CMK (cell line): ENCODE measurements at places on chromosomes 5 and 9.

DNA sequence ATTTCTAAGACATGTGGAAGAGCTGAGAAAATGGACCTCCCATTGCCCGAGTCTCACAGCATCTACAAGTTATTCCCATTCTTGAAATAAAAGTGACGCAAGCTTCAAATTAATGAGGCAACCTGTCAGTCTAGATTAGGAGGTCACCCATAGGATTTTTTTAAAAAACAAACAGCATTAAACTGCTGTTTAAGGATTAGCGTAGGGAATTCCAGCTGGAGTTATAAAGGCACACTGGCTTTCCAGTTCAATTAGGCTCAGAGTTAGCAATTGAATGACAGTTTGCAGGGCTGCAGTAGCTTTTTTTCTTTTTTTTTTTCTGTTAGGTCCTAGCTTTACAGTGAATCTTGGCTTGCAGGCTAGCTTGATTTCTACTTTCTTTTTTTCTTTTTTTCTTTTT, 16.2 kb downstream of the PRKACG start:
- no peak for DNase-seq

- no peak for DNase-seq
These were observed 213.1 kb upstream of the ACO1 start for GRCh38 chr9:32171339-32171738.

DNA sequence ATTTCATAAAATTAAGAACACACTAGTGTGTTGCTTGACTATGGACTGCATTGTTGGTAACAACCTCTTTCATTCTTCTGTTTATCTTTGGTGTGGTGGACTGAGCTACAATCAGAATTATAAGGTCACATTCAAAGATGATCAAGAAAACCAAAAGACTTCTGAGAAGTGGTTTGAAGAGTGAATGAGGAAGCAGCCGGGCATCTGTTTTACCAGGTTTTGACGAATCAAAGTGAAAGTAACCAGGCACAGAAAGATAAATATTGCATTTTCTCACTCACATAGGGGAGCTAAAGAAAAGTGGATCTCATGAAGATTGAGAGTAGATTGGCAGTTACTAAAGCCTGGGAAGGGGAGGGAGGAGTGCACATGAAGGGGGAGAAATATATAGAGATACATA, 589.1 kb downstream of the ZNF608 start:
- no peak for DNase-seq

DNA sequence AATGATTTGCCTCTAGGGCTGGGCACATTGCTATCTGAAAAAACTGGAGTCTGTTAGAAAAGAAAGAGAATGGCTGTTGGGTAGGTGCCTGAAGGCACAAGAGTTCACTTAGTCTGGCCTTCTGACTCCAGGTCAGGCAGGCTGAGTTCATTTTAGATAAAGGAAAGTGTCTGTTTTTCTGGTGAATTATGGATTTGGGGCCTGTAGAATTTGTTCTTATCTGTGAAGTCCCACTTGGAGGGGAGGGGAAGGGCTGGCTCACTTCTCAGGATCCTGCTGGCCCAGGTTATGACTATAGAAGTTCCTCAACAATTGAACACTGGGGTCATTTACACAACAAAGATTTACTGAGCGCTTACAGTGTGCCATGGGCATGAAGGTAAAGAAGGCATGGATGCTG, 11.5 kb upstream of the SEPTIN8 start:
- no peak for DNase-seq

DNA sequence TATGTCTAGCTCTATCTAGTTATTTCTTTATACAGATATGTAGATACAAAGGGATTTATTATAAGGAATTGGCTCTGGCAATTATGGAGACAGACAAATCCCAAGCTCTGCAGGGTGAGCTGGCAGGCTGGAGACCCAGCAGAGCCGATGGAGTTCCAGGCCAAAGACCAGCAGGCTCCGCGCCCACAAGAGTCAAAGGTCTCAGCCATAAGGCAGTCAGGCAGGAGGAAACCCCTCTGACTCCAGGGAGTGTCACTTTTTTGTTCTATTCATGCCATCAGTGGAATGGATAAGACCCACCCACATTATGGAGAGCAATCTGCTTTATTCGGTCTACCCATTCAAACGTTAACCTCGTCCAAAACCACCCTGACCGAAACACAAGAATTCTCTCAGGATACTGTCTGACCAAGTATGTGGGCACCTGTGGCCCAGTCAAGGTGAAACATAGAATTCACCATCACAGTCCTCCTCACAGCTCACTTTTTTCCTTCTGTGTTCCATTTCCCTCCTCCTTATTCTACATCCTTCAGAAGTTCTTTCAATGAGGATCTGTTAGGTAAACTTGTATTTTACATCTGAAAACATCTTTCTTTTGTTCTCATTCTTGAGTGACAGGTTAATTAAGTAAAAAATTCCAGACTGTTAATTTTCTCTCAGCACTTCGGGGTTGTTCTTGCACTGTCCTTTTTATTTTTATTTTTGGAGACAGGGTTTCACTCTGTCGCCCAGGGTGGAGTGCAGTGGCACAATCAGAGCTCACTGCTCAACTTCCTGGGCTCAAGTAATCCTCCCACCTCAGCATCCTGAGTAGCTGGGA, 21.2 kb downstream of the RNF130 start:
- no peak for DNase-seq

- no peak for DNase-seq
These were observed 29.5 kb downstream of the S1PR3 start for GRCh38 chr9:89020754-89021153.

DNA sequence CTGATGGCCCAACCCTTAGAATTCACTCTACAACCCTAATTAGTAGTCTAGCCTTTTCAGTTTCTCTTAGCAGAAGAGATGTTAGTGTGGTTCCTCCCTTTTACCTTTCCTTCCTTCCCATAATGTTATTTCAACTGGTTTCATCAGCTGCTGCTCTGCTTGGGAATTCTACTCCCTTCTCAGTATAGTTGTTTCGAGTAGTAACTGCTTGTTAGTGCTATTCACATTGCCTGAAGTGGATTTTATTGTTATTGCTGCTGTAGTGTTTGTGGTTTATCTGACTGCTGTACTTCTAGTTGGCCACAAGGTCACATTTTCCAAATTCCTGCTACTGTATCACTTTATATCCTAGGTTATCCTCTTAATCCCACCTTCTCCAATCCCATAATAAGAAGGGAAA, 29.7 kb downstream of the SMIM15 start:
- no peak for DNase-seq

DNA sequence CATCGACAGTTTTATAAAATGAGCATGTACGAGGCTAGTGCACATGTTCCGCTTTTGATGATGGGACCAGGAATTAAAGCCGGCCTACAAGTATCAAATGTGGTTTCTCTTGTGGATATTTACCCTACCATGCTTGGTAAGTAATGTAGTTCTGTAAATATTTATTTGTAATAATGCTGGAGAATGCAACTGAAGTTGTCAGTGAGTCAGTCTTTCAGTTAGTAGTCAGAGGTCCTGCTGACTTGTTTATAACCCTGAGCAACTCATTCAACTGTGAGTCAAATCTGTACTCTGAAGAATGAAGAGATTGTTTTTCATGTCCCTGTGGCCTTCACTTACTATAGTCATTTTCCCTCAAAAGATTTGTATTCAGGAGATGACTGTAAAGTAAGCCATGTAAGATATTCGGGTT, 28.4 kb upstream of the GPR150 start:
- DNase-seq, result no peak

- DNase-seq, result no peak
These were observed 53.5 kb downstream of the RGS3 start for GRCh38 chr9:113516840-113517577.

- DNase-seq, result no peak
These were observed 25.4 kb upstream of the EXOC3 start for GRCh38 chr5:417301-418161.

- DNase-seq, result no peak
These were observed 13.0 kb upstream of the CEP120 start for GRCh38 chr5:123436201-123436600.

GRCh38 chr5:162187371-162187770, 119.8 kb downstream of the GABRG2 start:
- DNase-seq, result no peak

DNA sequence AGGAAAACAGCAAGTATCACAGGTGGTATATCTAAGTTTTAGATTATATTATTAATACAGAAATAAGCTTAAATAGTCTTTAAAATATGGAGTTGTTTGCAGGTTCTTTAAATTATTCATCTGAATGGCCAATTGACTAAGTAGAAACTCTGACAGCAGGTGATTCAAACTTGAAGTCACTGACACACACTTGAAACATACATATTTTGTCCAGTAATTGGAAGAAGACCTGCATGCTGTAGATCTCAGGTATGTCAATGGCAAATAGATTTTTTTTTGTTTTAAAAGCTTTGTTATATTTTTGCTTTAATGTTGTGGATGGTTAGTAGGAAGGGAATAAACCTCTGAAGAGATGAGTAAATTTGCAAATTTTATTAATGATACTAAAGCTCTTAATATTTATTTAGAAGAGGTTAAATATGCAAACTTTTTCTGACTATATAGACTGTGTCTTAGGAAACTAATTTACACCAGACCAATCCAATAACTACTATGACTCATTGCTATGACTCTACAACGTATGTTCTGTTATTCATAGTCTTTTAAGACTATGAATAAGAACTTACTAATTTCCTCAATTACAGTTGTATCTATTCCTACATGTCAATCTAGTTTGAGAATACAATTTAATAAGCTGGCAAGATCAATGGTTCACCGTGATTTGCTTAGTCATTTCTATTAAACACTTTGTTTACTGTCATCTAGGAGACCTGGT, 53.9 kb upstream of the RORB start:
- no peak for DNase-seq

- no peak for DNase-seq
These were observed 639.2 kb downstream of the NR2F1-AS1 start for GRCh38 chr5:92941806-92942205.

GRCh38 chr9:70136632-70137031, 93.0 kb downstream of the MAMDC2 start:
- DNase-seq, result no peak

DNA sequence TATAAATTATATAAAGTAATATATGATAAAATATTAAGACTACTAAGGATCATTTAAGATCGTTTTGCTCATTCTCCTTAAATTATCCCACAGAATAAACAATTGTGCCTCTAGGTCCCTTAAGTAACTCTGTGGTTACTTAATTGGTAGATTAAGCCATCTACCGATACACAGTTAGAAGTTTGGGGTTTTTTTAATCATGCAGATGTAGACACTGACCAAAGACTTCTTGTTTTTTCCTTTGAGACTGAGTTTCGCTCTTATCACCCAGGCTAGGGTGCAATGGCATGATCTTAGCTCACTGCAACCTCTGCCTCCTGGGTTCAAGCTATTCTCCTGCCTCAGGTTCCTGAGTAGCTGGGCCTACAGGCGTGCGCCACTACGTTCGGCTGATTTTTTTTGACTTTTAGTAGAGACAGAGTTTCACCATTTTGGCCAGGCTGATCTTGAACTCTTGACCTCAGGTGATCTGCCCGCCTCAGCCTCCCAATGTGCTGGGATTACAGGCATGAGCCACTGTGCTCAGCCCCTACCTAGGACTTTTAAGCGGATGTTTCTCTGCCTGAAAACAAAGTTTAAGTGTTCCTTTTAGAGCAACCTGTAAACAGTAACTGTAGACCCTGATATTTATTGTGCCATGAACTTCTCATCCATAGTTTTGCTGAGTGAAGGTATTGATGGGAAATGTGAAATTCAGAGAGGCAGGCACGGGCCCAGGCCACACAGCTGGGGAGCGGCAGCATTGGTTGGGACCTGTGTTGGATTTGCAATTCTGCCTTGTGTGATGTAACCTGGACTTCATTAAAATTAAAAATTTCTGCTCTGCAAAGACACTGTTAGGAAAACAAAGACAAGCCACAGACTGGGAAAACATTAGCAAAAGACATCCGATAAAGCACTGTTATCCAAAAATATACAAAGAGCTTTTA, 11.6 kb downstream of the CEL start:
- DNase-seq, result no peak

- DNase-seq, result no peak
These were observed 142.9 kb downstream of the DIRAS2 start for GRCh38 chr9:90499761-90500160.

- no peak for DNase-seq
These were observed 42.8 kb downstream of the TEK start for GRCh38 chr9:27151693-27152404.

DNA sequence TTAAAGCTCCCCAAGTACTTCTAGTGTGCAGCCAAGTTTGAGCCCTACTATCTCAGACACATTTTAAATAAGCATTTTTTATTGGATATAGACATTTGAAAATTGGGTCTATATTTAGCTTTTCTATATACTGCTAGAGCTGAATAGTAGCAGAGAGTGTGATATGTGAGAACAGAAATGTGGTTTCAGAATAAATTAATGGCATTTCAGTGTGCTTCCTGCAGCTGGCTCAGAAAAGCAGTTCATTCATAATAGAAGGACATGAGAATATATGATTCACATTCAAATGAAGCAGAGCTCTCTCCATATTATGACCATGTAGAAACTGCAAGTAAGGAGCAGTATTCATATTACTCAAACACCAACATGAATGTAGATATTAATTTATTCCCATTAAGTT, 464.0 kb downstream of the PTPRD start:
- no peak for DNase-seq

DNA sequence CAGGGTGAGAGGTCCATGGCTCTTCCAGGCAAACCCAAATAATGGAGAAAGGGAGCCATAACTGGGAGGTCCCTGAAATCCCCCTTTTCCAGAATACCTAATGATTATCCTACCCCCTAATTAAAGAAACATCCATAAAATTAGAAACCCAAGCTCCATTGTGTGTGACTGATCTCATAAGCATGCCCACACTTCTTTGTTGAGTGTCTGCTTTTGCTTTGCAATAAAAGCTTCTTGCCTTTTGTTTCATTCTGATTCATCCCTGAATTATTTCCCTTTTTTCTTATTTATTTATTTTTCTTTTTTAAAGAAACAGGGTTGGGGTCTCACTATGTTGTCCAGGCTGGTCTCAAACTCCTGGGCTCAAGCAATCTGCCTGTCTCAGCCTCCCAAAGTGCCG, 33.1 kb downstream of the BTF3 start:
- no peak for DNase-seq

DNA sequence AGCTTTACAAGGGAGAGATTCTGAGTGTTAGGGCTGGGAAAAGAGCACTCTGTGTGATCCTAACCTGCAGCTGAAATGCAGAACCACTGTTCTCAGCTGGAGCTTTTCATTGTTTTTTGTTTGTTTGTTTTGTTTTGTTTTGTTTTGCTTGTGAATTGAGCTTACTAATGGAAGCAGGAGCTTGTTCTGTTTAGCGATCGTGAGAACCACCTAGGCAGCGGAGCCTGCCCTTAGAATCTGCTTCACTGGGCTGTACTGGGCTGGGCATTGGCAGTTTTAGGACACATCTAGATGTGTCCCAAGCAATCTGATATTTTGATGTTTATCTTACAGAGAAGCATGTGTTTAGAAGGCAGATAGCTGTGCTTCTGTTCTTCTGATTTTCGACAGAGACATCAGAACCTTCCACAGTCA, 14.3 kb downstream of the SYK start:
- DNase-seq, result no peak

DNA sequence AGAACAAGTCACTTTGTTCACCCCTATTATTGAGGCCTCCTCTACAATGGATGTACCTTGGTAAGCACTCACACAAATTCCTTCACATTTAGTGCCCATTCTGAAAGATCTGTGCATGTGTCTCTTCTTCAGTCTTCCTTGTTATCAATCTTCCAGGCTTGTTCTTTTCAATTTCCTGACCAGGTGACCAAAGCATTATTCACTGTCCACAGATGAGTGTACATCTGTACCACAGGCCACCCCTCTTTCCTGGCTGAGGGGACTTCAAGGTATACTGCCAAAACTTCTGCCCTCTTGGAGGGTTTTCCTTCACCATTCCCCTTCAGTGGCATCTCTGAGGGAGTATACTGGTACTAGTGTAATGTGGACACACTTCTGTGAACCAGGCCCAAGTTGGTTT, 25.5 kb upstream of the STOM start:
- DNase-seq, result no peak
